Tibial nerve (tissue), 4 donors: ENCODE measurements at places on chromosomes 13 and 19. TPM values are rescaled to one million over a fixed set of nuclear protein-coding genes. Genes with fewer than 3 reads are reported as not detected.

DNA sequence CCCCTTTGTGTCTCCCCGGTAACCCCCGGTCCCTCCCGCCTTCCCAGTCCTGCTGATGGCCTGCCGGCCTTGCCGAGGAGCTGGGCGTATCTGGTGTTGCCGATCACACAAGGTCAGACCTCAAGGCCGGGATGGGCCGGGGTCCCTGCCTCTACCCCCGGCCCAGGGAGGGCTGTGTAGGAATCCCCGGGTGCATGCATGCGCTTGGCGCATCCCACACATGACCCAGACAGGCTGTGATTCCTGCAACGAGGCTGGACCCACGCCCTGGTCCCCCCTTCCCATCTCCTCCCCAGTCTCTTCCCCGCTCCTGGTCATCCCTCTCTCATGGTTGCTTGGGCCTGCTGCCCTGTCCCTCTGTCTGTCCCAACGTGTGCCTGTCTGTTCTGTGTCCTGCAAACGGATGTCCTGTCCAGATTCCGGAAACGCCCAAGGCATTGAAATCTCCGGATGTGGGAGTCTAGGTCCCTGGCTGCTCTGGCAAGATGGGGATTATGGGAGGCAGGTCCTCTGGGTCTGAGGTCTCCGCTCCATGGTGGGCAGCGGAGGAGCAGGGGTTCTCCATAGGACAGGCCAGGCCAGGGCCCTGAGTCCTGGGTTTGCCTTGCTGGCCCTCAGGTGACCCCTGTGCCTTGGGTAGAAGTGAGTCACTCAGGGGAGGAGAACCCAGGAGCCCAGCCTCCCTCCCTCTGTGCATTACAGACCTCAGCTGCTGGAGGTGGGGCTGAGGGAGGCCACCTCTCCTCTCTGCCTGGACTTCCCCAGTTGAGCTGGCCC lies 1.6 kb downstream of the PKN1 start:
- H3K27me3 ChIP-seq: no peaks in the 10 kb centered on the region
- H3K27ac ChIP-seq: peak overlapping the region; percentile 91
- H3K36me3 ChIP-seq: peaks cover 11% of the 10 kb centered on the region
- H3K4me3 ChIP-seq: peak overlapping the region; percentile 82

DNA sequence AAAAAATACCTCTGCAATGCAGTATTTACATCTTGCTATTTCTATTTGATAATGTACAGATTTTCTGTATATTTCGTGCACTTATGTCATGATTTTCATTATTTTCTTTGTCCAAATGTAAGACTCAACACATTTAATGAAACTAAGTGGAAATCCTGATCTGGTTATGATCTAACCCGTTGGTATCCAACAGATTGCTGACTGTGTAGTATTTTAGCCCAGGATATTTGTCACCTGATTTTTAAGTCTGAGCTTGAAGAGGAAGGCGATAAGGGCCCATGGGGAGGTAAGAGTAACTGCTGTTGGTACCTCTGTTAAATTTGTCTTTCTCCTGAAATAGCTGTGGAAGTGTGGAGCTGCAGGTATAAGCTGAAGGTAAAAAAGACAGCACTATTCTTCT lies 45.3 kb downstream of the WASF3 start:
- no peak overlapping the region for H3K27ac ChIP-seq
- H3K36me3 ChIP-seq: no peaks in the 10 kb centered on the region
- H3K4me3 ChIP-seq: no peak overlapping the region
- peaks cover 38% of the 10 kb centered on the region for H3K4me1 ChIP-seq
- no peaks in the 10 kb centered on the region for H3K27me3 ChIP-seq

GRCh38 chr13:112465251-112466131 lies 89.3 kb downstream of the SPACA7 start:
- H3K4me1 ChIP-seq: no peaks in the 10 kb centered on the region
- H3K36me3 ChIP-seq: no peaks in the 10 kb centered on the region
- no peak for DNase-seq
- no peak overlapping the region for H3K27ac ChIP-seq
- H3K4me3 ChIP-seq: no peak overlapping the region

GRCh38 chr13:20609145-20609544 lies 42.2 kb downstream of the IFT88 start:
- H3K27ac ChIP-seq: no peak overlapping the region
- no peaks in the 10 kb centered on the region for H3K4me1 ChIP-seq
- no peak for DNase-seq
- H3K36me3 ChIP-seq: no peaks in the 10 kb centered on the region
- H3K4me3 ChIP-seq: no peak overlapping the region
- no peaks in the 10 kb centered on the region for H3K27me3 ChIP-seq

DNA sequence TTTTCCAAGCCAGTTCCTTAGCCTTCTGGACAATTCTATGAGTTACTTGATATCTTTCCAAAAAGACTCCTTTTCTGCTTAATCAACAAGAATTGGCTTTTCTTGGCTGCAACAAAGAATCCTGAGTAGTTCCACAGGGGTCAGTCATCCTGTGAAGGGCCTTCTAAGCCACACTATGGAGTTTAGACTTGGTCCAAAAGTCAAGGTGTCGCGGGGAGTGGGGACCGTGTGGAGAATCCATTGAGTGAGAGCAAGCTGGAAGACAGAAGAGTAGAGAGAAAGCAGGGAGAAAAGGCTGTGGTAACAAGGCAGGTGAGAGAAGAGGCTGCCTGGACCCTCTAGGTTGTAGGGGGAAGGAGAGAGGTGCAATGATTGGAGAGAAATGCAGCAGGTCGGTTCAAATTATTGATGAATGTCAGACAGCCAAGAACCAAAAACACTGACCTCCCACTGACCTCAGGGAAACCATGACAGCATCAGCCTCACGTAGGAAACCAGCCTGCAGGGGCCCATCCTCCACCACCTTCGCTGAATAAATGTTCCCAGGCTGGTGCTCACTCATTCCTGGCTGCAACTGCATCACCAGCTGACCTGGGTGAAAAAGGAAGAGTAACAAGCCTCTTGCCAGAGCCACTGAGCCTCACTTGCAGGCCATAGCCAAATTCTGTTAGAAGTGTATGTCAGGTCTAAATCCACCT lies 7.1 kb upstream of the IFT88 start:
- no peak overlapping the region for H3K4me3 ChIP-seq
- H3K36me3 ChIP-seq: no peaks in the 10 kb centered on the region
- no peak for DNase-seq
- no peaks in the 10 kb centered on the region for H3K4me1 ChIP-seq

The CLEC17A gene
- not detected for total RNA-seq
